ENCODE measurements at places on chromosomes 1 and 21.

DNA sequence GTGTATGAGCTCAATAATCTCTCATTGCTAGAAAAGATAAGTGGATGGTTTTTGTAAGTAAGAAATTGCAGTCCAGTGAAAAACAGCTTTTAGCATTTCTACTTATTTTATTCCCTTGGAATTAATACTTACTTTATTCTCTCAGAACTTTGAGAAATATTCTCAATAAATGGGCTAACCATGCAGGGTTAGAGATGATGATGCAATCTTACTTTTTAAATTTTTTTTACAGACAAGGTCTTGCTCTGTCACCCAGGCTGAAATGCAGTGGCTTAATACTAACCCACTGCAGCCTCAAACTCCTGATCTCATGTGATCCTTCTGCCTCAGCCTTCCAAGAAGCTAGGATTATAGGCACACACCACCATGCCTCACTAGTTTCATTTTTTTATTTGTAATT is 440.8 kb upstream of the ZP4 start:
- peak; percentile 5 for DNase-seq

DNA sequence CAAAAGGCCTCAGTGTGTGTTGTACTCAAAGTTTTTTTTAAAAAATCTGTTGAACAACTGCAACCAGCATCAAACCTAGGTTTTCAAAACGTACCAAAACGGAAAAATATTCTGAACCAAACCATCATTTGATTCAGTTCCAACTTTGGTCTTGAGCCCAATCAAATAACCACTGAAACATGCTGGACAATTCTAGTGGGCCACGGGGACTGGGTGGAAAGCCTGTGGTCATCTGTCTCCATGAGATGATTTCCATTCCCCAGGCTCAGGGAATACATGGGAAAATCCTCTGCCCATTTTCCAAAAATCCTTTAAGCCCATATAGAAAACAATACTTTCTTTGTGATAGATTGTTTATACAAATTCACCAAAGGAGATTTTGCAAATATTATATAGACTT is 22.5 kb downstream of the ITPKB start:
- no peak for DNase-seq

- no peak for DNase-seq
These were observed 9.0 kb downstream of the CREG1 start for GRCh38 chr1:167544447-167545093.

DNA sequence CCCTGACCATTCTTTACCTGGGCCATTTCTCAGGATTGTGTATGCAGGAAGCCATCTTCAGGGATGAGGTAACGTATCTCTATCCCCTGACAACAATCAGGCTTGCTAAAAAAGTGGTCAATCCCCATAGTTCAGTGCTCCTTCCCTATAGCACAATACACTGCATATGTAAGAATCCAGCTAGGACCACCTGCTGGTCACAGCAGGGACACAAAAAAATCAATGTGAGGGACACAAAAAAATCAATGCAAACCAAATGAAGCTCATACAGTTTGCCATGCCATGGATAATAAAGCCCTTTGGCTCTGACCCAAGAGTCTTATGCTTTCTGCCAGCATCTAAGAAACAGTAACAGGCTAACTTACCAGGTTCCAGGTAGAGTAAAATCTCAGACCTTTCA is 16.3 kb downstream of the ACBD6 start:
- no peak for DNase-seq

GRCh38 chr1:207581496-207582153 is 63.3 kb upstream of the CR1L start:
- no peak for DNase-seq

DNA sequence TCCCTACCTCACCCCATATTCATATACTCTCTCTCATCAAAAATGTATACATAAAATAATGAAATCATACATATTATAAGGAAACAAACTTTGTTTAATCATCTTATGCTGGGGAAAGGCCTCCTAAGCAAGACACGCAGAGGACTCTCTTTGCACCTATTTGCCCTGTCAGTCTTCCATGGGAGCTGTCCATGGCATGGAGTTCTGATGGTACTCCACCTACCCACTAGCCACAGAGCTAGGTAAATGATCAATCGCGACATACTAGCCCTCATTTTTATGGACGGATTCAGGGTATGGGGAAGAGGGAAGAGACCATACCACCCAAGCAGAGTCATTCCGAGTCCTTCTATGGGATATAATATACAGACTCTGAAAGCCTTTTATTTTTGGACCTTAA is 131.0 kb downstream of the CSMD2 start:
- DNase-seq = no peak

- no peak for DNase-seq
These were observed 47.1 kb upstream of the NEK2 start for GRCh38 chr1:211722277-211723175.

- DNase-seq = peak; percentile 39
These were observed 7.2 kb upstream of the FNBP1L start for GRCh38 chr1:93440706-93441105.

DNA sequence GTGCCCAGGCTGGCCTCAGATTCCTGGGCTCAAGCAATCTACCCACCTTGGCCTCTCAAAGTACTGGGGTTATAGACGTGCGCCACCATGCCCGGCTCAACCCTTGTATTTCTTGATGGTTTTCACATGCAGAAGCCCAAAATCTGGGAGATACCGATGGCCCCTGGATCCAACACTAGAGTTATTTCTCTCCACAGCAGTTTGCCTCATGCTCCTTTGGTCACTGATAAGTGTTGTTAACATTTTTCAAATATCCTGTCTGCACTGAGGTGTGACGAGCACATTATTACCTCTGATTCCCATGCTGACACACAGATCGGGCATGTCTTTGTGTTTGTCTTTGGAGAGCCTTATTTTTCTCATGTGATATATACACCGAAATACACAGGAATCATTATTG is 107.0 kb downstream of the KIF26B start:
- no peak for DNase-seq

- peak; percentile 80 for DNase-seq
These were observed 1.9 kb downstream of the ZBTB48 start for GRCh38 chr1:6581561-6582305.

DNA sequence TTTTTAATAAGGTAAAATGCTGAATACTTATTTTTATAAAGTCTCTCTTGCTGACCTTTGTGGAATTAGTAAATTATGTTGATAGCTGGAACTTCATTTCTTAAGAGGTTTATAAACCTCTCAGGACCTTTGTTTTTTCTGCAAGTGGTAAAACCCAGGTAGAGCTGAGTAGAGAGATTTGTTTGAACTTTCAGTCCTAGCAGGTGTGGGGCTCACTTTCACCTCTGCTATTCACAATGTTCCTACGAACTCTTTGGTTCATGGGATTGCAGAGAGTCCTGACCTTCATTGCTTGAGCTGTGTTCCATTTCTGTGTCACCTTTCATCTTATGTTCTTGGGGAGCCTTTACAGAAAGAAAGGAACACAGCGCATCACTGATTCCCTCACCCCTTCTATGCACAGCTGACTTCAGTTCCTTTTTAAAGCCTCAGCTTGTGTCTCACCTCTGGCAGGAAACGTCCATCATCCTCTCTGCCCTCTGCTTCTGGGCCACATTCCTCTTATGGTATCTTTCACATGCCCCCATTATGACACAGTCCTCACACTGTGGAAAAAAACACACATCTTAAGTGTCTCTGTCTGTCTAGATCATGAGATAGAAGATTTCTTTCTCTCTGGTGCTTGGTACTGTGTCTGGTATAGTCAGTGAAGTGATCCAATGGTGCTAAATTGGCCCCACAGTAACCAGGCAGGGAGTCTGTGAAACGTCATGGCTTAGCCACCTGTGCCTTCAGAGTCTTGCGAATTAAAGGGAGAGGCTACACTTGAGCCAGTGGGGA is 262.5 kb upstream of the B3GALT2 start:
- no peak for DNase-seq

GRCh38 chr1:226665505-226666163 is 73.4 kb downstream of the ITPKB start:
- DNase-seq = no peak

GRCh38 chr1:53547231-53547790 is 88.1 kb downstream of the DMRTB1 start:
- no peak for DNase-seq

All from inflammatory macrophage (primary cell).